ENCODE measurements at places on chromosomes 2 and 18.
A peak's percentile ranks its signal among the peaks of the same experiment; 100 is the strongest.

DNA sequence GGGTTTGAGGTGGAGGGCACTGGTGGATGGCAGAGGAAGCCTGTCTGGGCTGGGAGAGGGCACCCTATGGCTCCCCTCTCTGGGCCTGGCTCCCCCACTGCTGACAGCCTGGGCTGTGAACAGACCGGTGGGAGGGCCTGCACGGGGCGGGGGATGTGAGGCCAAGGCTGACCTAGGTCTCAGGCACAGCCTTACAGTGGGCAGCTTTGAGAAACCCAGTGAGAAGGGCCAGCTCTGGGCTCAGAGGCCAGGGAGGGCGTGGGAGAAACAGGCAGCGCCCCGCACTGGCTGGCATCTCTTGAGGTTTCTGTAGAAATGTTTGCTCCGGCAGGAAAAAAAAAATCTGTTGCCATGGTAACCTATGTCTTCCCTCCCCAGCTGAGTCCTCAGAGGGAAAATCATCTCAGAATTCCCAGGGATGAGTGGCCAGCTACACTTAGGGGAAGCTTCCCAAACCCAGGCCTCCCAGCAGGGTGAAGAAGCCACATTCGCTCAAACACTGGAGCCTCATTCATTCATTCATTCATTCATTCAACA, 71.7 kb upstream of the TAF1B start:
- DNase-seq = peak; percentile 83

GRCh38 chr2:20534913-20535801, 88.3 kb downstream of the RHOB start:
- DNase-seq = no peak

DNA sequence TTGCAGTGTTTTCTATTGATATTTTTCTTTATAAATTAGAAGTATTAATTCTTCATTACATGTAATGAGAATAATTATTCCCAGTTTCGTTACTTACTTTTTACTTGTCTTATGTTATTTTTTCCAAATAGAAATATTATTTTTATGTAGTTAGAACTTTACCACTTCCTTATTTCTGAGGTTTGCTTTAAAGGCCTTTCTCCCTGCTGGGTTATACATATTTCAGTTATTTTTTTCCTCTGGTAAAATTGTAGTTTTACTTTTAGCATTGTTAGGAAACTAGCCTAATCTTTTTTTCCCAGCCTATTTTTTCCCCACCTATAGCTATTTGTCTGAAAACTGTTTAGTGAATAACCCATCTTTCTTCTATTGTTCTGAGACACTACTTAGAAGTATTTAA, 17.1 kb downstream of the RNF144A start:
- no peak for DNase-seq

DNA sequence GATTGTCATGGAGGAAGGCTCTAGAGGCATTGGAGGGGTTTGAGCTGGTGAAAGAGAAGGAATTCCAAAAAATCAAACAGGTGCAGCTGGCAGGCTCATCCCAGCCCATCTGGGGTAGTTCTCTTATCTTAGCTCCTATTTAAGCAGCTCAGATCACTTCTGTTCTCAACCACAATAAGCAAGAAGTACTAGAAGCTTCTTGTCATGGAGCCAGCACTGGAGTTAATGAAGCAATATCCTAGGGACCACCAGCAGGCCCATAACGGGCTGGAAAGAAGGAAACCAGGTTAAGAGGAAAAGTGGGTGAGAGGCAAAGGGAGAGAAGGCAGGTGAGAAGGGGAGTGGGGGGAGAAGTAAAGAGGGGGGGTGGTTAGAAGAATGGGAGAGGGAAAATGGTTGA, 100.7 kb upstream of the ZFP36L2 start:
- DNase-seq = no peak

DNA sequence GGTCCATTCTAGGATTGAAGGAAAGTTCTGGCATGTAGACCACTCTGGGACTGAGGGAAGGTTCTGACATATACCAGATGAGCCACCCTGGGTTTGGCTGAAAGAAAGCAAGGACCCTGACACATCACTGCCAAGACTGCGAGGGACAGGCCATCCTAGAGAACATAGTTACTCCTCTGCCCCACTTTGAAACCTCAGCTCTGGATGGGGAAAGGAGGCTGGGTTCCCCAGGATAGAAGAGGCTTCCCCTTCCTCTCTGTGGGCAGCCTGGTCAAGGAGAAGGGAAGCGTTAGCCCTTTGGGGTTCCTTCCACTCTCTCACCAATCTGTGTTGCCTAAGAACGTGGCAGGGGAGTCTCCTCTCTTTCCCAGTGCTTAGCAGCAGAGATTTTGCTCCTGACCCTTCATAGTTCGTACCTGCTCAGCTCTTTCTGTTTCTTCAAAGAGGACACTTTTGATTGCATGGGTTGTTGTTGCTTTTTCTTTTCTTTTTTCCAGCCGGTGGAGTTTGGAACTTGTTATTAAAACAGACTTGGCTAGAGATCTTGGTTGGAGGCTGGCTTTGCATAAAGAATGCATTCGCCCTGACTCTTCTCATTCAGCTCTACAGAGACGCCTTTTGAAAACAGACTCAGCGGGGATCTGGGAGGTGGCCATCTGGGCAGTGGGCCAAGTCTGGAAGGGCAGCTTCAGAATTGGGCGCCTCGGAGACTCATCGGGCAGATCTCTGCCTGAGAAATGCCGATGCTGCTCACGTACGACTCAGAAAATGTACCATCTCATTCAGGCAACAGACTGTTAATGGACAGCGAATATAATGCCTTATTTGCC, 166.1 kb downstream of the CLIP4 start:
- DNase-seq = peak; percentile 8

- no peak for DNase-seq
Measured at GRCh38 chr2:240635998-240636547, 10.8 kb downstream of the GPR35 start.

- DNase-seq = no peak
Measured at GRCh38 chr2:60602388-60602787, 48.9 kb upstream of the BCL11A start.

- no peak for DNase-seq
Measured at GRCh38 chr18:55149994-55150393, 190.7 kb upstream of the CCDC68 start.

DNA sequence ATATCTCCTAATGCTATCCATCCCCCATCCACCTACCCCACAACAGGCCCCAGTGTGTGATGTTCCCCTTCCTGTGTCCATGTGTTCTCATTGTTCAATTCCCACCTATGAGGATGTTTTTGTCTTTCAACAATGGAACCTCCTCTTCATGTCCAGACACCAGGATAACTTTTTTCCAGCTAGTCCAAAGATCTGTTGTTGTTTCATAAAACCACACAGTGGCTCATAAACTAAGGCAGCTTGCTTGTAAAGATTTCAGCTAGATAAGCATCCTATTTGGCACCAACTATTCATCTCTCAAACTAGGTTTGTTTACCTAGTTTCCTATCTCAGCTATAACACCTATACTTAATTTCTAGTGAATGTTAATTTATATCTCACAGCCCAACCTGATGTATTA, 937.7 kb downstream of the TRIB2 start:
- DNase-seq = no peak

GRCh38 chr2:85954590-85955458, 66.0 kb upstream of the ST3GAL5 start:
- DNase-seq = no peak

DNA sequence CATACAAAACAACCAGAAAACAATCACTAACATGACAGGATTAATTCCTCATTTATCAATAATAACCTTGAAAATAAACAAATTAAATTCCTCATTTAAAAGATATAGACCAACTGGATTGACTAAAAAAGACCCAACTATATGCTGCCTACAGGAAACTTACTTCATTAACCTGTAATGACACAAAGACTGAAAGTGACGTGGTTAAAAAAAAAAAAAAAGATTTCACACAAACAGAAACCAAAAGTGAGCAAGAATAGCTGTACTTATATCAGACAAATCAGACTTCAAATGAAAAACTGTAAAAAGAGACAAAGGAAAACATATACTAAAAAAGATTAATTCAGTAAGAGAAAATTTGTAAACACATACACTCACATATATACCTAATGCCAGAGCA, 201.2 kb downstream of the CCDC178 start:
- DNase-seq = no peak

DNA sequence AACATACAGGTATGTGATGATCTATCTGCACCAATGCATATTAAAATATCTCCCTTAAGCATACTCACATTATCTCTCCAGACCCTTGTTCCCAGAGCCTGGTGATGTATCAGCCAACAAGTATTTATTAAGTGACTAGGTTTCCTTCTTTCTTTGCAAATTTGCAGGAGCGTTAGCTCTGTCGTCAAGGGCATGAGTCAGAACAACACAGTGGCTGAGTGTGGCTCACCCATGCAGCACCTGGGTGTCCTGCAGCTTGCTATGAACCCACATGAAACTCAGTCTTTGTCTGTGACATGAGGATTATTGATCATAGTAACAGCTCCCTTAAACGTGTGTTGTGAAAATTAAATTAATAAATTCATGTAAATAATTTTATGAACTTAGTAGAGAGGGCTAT, 96.6 kb downstream of the PIEZO2 start:
- no peak for DNase-seq

GRCh38 chr2:240586919-240587800, 626 bp downstream of the CAPN10 start:
- DNase-seq = no peak

- peak; percentile 36 for DNase-seq
Measured at GRCh38 chr2:119264781-119265692, 41.4 kb downstream of the STEAP3 start.

DNA sequence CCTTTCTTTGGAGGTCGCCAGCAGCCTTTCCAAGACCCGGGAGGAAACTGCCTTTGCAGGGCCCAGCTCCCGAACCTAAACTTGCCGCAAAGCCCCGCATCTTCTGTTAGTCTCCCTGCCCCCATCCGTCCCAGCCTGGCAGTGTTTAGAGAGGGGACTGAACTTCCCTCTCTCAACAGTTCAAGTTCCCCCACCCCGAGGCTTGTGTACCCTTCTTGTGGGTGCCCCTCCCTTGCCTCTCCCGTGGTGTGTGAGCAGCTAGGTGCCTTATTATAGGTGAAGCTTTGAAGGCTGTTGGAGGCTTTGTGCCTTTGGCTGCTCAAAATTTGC, 1.4 kb downstream of the LBH start:
- no peak for DNase-seq

- DNase-seq = peak; percentile 90
Measured at GRCh38 chr2:9558948-9559381, 3.3 kb upstream of the ADAM17 start.

GRCh38 chr2:101361522-101361921, 25.8 kb downstream of the CREG2 start:
- no peak for DNase-seq

DNA sequence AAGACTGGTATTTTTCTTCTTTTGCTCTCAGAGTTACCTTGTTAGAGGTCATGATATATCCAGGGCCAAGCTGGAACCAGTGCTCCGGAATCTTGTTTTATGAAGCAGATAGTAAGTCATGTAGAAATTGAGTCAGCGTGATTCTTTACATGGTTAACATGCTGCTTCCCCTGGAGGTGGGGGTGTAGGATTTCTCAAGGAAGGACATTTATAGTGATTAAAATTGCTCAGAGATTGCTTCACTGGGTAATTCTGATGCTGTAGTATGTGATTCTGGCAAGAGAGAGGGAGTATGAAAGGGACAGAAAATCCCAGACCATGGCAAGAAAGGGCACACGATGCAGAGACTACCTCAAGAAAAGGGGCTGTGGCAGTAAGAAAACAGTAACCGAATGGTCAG, 8.0 kb upstream of the MYL1 start:
- DNase-seq = no peak

- DNase-seq = peak; percentile 55
Measured at GRCh38 chr18:28183418-28184078, 6.6 kb upstream of the CDH2 start.

GRCh38 chr18:70513502-70514171, 224.8 kb downstream of the SOCS6 start:
- DNase-seq = no peak

GRCh38 chr2:154554046-154554445, 144.4 kb upstream of the KCNJ3 start:
- DNase-seq = no peak

DNA sequence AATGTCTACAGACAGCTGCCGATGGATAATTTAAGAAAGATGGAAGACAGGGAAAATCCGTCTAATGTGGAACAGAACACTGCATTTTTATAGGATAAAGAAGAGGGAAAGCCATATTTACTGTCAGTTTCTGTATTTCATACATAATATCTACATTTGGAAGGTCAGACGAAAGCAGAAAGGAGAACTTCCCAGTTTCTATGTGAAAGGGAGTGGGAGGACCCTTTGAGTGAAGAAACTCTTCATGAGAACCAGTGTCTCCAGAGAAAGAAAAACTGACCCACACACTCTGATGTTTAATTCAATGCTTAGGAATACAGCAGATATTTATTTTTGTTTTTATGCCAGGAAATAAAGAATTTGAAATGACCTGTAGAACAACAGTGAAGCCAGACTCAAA, 127.2 kb downstream of the CALCRL start:
- no peak for DNase-seq

GRCh38 chr2:32865399-32866068, 81.2 kb upstream of the LTBP1 start:
- DNase-seq = peak; percentile 95

- peak; percentile 68 for DNase-seq
Measured at GRCh38 chr2:135256531-135257260, 204.6 kb downstream of the RAB3GAP1 start.

- DNase-seq = no peak
Measured at GRCh38 chr18:54335638-54336173, 22.0 kb downstream of the STARD6 start.

DNA sequence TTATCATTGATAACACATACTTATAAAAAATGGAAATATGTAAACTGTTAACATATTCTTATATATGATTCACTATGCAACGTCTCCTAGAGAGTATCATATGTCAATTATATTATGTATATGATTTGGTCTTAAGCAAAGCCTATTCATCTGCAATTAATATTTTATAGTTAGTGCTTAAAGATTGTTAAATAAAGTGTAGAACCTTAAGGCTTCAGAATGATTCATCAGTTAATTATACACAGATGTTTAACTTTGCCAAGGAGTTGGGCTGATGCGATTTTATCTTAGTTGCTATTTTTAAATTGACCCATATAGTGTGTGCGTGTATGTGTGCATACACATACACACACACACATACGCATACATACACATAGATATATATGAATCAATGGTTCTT, 323.1 kb downstream of the RBM43 start:
- DNase-seq = peak; percentile 39

GRCh38 chr2:73855526-73855925, 26.8 kb downstream of the STAMBP start:
- DNase-seq = no peak

- no peak for DNase-seq
Measured at GRCh38 chr2:157182204-157182709, 75.2 kb upstream of the GALNT5 start.

GRCh38 chr2:9656270-9656766, 25.5 kb upstream of the YWHAQ start:
- peak; percentile 92 for DNase-seq

DNA sequence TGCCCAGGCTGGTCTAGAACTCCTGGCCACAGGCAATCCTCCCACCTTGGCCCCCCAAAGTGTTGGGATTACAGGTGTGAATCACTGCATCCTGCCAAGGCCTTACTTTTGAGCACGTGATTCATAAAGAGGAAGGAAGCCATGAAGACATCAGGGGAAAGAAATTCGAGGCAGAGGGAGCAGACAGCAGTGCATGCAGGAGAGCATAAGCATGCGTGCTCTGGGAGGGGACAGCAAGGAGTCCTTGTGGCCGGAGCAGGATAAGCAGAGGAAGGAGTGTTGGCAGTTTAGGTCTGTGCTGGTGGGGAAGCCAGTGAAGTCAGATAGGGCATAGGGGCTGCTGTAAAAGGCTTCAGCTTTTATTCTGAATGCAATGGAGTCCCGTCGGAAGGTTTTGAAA, 400.5 kb upstream of the RAB12 start:
- no peak for DNase-seq

Data from AG10803 (cell line).